Stimulated activated CD4-positive, alpha-beta T cell treated with anti-CD3 and anti-CD28 coated beads, Interleukin-2, amount 100 ng/mL, for 48 hours (primary cell): ENCODE measurements at places on chromosomes 7 and 10.

DNA sequence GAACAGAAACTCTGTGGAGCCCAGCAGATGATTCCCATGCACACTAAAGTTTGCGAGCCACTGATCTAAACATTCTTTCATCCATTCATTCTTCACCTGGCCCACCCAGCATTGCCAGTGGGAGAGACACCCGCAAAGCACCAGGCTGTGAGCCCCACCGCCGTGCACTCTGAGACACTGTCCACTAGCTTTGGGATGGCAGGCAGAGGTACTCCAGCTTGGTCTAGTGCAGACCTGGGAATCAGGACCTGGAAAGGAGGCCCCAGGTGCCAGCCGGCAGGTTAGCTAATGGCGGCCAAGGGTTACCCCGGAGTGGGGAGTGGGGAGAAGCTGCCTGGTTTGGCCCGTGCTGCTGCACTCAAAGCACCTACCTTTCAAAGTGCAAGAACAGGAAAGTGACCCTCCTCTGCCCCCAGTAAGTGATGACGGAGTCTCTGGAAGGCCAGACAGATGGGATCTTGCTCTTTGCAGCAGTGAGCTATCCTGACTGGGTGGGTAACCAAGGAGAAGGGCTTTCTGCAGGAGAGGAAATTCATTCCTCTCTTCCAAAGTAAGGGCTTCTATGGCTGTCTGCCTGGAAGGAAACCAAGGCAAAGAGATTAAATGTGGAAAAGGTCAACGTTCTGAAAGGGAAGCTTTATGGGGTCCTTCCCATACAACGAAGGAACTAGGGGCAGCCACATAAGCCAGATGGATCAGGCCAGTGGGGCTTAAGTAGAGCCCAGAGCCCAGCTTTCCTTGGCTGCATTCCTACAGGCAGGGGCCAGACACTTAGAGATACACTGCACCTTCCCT is 74.2 kb upstream of the LRRC4 start:
- no peak for DNase-seq

DNA sequence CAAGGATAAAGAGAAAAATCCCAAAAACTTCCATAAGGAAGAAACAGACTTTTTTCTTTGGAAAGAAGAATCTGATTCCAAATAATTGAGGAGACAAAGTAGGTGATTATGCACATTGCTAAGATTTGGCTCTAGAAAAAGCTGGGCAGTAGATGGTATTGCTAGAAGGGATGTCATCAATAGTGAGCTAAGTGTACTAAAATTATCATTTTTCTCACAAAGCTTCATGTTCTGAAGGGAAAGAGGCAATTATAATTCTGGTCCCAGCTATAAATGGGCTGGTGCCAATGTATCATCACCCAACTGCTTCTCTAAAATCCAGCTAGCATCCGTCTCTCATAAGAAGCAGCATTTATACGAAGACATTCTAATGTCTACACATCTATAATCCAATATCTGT is 23.9 kb downstream of the STEAP1 start:
- no peak for DNase-seq

GRCh38 chr7:94654783-94655125 is 1.2 kb downstream of the SGCE start:
- no peak for DNase-seq

DNA sequence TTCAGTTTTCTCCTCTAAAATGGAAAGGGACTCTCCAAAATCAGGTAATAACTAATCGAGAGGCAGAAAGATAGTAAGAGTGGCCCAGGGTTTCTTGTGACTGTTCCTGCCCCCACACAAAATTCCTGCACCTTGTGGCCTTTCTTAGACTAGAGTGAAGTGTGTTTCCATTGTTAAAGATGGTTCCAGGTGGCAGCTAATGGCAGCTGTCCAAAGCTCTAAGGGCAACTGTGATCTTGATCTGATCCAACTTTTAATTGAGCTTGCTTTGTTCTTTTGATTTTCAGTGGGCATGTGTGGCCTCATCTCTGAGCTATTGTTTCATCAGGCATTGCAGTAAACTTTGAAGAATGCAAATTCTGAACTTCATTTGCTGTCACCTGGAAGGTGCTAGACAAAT is 19.4 kb downstream of the ACSL5 start:
- DNase-seq, result no peak

GRCh38 chr10:100612601-100613595 is 77.2 kb downstream of the HIF1AN start:
- DNase-seq, result no peak

GRCh38 chr10:132263866-132264265 is 43.9 kb downstream of the STK32C start:
- no peak for DNase-seq

- no peak for DNase-seq
These were observed 428.6 kb downstream of the TCERG1L start for GRCh38 chr10:130882906-130883305.

GRCh38 chr7:123979876-123980275 is 53.0 kb downstream of the TMEM229A start:
- no peak for DNase-seq

DNA sequence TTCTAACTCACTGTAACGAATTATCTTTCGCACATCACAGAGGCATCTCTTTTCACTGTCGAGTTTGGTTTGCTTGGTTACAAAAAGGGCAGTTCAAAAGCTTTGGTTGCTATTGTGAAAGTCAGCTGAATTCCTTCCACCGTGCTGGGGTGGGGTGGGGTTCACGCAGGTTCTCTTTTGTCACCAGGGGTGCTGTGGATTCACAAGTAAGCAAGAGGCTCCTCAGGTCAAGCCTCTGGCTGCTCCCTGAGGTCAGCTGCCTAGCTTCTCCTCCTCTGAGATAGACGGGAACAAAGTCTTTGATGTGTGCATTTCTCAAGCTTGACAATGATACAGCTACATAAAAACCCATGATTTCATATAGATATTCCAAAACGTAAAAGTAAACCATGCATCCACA is 47.7 kb downstream of the EGFR start:
- no peak for DNase-seq

DNA sequence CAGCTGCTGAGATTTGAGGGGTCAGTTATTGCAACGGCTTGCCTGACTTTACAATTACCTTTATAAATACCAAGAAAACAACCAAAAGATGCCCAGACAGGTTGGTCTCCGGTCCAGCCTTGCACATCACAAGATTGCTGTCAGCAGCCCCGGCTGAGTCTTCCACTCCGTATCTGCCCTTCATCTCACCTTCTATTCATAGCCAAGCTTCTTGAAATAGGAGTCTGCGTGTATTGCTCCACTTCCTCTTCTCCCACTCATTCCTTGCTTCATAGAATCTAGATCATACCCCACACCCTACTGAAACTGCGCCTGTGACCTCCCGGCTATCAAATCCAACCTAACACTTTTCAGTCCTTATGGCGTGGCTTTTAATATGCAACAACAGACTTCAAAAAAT is 31.1 kb upstream of the USP6NL start:
- DNase-seq, result no peak

- no peak for DNase-seq
These were observed 272.6 kb downstream of the DOCK4 start for GRCh38 chr7:111933609-111934008.

DNA sequence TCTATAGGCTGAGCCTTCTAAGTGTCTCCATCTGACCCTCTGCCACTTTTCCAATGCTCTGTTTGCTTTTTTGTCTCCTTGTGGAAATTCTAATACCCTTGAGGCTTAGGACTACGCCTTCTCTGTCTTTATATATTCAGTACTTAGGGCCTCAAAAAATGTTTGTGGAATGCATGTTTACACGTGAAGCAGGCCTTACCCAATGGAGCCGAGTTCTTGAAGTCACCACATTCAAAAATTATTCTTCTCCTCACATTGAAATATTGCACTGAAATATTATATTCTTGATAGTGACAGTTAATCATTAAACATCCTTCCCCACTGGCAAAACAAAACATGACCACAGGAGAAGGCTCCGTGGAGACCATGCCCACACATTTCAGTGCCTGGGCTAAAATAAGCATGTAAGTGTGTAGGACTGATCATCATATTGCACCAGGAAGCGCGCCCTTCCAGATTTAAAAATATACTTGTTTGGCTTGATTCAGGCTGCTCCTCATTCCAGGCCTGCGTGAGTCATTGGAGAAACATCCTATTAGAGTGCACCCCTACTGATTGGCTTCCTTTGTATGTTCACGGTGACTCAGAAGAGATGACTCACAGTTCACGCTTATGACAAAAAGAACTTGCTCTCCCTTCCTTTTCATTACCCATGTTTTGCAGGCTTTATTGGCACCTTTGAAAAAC is 307.4 kb upstream of the AOAH start:
- peak; percentile 27 for DNase-seq

DNA sequence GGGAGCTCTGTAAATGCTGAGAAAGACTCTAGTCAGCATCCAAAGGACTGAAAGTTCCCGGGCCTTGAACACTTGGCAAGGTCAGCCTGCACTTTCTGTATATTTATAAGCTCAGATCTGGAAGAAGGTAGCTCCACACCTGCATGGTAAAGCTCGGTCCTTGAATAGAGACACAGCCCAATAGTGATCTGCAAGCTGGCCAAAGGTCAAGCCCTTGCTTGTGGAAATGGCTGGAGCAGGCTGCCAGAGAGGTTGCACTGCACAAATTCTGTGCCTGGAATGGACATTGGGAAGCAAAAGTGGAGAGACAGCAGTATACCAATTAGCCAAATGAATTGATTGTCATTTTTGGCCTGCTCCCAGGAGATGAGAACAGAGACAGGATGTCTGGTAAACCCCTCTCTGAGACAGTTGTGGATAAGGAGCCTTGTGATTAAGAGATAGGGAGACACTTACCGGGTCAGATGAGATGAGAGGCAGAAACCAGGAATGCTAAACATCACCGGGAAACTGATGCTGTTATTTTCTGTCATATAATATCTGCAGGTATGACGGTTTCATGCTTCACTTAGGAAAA is 8.0 kb upstream of the FRA10AC1 start:
- no peak for DNase-seq

GRCh38 chr10:88114368-88114767 is 250.9 kb downstream of the PTEN start:
- no peak for DNase-seq

- no peak for DNase-seq
These were observed 94.0 kb upstream of the PPP2R2D start for GRCh38 chr10:131806646-131807317.

GRCh38 chr7:18521945-18522566 is 26.5 kb downstream of the HDAC9 start:
- DNase-seq, result no peak

- no peak for DNase-seq
These were observed 41.5 kb downstream of the ASB4 start for GRCh38 chr7:95527033-95527775.

GRCh38 chr10:112538168-112538567 is 91.2 kb downstream of the VTI1A start:
- no peak for DNase-seq

GRCh38 chr10:12327476-12327875 is 21.9 kb upstream of the CAMK1D start:
- DNase-seq, result no peak

- no peak for DNase-seq
These were observed 63.4 kb downstream of the HDAC9 start for GRCh38 chr7:18558910-18559309.

- DNase-seq, result no peak
These were observed 167.7 kb upstream of the CCDC6 start for GRCh38 chr10:60073781-60074656.

GRCh38 chr7:105213611-105214010 is 175.1 kb downstream of the SRPK2 start:
- DNase-seq, result no peak

GRCh38 chr7:108099713-108100112 is 30.4 kb downstream of the LAMB4 start:
- no peak for DNase-seq

DNA sequence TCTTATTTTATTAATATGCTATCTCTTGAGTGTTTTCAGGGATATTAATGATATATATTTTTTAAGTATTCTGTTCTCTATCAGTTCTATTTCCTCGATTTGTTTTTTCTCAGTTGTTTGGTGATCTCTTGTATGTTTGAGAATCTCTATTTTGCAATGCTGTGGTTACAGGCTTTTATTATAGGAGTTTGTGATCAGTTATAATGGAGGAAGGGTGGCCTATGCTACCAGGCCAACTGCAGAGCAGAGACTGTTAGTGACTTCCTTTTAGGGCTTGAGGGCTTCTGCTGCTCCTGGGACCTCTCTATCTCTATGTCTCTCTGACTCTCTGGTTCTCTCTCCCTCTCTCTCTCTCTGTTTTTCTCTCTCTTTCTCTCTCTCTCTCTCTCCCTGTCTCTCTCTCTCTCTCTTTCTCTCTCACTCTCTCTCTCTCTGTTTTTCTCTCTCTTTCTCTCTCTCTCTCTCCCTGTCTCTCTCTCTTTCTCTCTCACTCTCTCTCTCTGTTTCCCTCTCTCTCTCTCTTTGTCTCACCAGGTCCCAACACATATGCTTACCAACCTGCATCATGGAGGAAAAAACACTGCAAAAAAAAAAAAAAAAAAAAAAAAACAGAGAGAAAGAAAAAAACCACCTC is 69.4 kb upstream of the CAV2 start:
- no peak for DNase-seq

GRCh38 chr10:102438374-102438773 is 6.0 kb upstream of the CUEDC2 start:
- no peak for DNase-seq

DNA sequence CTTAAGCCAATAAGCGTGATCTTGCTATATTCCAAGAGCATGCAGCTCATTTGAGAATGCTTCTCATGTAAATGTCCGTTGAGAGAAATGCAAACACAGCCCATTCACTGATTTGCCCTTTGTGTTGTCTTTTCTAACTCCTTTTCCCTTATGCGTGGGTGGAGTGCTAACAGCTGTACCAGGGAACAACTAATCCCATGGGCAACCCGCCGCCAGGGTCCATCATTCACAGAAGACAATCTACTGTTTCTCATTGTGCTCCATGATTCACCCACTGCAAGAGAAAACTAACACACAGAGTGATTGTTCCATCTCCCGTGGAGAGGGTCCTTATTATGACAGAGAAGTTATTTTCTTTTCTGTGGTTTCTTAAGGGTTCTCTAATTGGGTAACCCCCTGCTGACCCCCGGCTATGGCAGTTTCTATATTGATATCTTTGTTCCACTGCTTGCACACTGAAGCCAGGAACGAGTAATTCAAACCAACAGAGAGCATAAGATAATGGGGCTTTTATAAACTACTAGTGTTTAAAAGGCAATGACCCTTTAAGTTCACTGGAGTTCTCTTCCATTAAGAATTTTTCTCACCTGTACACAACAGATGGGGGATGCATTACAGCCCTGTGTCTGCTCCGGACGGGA is 298.7 kb downstream of the BAMBI start:
- no peak for DNase-seq

- DNase-seq, result no peak
These were observed 64.7 kb upstream of the CAV2 start for GRCh38 chr7:116434820-116435341.

GRCh38 chr10:126061526-126061925 is 165.2 kb downstream of the FANK1 start:
- DNase-seq, result no peak

- DNase-seq, result peak; percentile 5
These were observed 59.5 kb downstream of the ST8SIA6 start for GRCh38 chr10:17394854-17395253.
